RKO (cell line): ENCODE measurements at places on chromosomes 12 and 14.
A peak's percentile ranks its signal among the peaks of the same experiment; 100 is the strongest.

GRCh38 chr12:15320881-15321280 lies 1.4 kb upstream of the PTPRO start:
- no peak for DNase-seq

DNA sequence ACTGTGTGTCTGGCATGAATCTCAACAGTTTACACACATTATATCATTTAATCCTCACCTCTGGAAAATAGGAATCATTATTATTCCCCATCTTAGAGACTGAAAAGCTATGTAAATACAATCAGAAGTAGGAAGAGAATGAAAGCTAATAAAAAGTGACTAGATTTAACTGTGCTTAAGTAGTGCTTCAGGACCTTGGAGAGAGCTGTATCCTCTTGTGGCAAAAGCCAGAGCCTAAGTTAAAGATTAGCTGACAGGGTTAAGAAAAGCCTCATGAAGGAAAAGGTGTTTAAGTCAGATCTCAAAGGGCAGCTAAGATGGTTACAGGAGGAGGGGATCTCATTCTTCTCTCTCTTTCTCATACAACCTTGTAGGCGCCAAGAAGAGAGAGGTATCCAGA lies 65.3 kb upstream of the TMEM233 start:
- peak; percentile 53 for DNase-seq

GRCh38 chr12:130948751-130949150 lies 5.0 kb upstream of the ADGRD1 start:
- DNase-seq: no peak

GRCh38 chr14:76696791-76697190 lies 64.5 kb upstream of the VASH1 start:
- DNase-seq: no peak

GRCh38 chr12:65389436-65389835 lies 111.0 kb downstream of the MSRB3 start:
- no peak for DNase-seq

DNA sequence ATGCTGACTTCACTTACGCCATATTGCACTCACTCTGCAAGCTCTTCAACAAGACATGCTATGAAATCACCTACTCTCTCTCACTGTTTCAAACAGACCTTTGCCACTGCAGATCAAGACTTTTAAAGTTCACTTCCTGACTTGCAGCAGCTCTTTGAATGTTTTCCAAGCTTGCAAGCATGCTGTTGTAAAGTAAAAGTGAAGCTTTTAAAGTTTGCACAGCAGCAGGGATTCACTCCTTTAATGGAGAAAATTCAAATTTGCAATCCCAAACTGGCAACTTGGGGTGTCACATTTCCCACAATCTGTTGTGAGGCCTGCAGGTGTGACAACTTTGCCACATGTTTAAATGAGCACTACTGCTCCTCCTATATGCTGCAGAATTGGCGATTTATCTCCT lies 270.9 kb downstream of the ALX1 start:
- no peak for DNase-seq

DNA sequence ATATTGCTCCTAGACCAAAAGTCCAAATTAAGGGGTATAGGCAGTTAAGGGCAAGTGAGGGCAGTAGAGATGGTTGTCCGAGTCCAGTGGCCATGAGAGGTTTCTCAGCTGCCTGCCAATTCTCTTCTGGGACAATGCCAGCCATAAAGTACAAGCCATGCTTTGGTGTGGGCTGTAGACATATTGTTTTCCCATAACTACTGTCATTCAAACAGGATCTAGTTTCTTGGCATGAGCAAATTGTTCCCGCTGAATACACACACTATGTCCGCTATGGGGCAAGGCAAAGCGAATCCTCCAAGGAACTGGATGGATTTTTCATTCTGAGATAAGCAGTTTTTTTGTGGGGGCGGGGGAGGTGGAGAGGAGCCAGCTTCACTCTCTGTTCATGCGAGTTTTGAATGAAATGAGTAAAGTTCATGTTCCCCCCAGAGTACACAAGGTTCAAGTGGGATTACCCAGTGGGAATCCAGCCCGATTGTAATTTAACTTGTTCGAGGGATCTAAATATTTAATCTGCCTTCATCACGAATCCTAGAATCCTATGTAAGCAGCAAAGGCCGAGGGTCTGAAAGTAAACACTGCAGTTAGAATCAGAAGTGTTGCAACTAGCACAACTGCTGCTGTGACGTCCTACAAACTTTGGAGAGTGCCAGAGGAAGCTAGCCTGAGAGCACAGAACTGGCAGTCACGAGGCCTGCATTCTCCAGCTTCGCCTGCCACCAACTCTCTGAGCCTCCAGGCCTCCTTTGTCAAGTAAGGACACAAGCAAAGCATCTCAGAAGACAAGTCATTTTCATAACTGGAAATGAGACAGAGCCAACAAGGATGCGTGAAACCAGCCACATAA lies 137.0 kb downstream of the CRADD start:
- no peak for DNase-seq

GRCh38 chr14:61491224-61491623 lies 169.8 kb downstream of the PRKCH start:
- no peak for DNase-seq

- no peak for DNase-seq
These were observed 49.0 kb upstream of the DIO3 start for GRCh38 chr14:101512376-101512695.

DNA sequence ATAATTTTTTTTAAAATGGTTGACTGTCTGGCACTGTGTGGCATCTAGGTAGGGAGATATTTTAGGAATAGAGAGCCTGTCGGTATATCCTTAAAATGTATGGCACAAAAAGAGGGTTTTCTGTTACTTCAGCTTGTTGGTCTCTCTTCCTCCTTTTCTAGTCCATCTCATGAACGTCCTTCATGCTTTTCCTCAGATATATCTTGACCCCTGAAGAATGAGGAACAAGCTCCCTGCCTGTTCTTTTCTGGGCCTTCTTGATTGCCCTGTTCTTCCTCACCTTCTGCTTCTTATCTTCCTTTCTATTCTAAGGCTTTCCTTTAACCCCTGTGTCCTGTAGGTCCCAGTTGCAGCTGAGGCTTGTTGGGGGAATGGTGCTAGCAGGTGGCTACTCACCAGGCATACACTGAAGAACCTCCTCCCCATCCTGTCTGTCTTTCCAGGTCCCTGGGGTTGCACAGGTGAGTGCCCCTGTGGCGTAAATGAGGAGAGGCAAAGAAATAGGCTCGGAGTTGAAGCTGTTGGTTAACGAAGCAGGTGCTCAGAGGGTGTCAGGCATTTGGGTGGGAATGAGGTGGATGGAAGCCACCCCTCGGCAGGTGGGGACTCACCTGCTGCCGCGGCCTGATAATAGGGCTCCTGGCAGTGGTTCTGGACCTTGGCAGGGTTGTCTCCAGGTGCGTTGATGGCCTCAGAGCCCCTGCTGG lies 7.2 kb upstream of the C1R start:
- DNase-seq: no peak

DNA sequence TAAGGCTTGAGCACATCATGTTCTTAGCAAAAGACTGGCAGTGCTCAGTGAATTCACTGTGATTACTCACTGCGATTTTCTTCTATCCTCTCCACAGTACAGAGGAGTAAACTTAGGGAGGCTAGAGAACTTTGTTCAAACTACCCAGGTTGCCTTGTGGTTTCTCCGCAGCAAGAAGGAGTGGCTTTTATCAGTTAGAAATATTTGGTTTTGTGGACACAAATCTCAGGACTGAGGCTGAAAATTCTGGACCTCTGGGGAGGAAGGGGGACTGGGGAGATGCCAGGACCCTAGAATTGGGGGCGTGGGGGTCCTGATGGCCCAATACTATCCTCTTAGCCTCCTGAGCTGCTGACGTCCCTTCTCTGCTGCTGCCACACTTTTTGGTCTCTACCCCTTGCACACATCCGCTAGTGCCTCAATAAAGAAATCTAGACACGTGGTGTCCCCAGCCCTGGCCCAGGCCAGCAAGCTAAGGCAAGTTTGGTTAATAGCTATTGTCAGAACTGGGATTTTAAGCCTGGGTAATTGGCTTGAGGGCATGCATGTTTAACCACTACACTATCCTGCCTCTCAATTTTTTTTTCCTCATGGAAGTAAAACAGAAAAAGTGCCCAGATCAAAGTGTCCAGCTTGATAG lies 842 bp downstream of the OAS2 start:
- DNase-seq: no peak

GRCh38 chr12:54413284-54414190 lies 5.5 kb downstream of the ITGA5 start:
- DNase-seq: no peak

DNA sequence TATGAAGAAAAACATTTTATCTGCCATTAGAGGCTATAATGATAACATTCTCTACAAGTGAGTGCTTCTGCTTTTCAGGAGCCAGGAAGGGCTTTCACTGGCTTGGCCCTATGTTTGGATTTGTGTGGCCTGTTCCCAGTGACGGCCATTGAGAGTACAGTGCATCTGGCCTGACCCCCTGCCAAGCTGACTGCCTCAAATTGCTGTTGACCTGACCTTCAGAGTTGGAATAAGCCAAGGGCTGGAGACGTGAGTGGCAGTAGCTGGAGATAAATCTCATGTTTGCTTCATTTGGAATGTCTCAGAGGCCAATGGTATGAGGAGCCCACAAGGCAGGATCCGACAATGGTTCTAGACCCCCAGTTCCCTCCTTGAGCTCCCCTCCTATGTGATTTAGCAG lies 28.3 kb upstream of the PLEKHG7 start:
- DNase-seq: no peak

GRCh38 chr12:67669934-67670631 lies 21.5 kb downstream of the DYRK2 start:
- DNase-seq: no peak

- DNase-seq: no peak
These were observed 198.5 kb downstream of the PTPRO start for GRCh38 chr12:15520844-15521243.

GRCh38 chr12:9049520-9050133 lies 60.3 kb downstream of the KLRG1 start:
- DNase-seq: peak; percentile 72

DNA sequence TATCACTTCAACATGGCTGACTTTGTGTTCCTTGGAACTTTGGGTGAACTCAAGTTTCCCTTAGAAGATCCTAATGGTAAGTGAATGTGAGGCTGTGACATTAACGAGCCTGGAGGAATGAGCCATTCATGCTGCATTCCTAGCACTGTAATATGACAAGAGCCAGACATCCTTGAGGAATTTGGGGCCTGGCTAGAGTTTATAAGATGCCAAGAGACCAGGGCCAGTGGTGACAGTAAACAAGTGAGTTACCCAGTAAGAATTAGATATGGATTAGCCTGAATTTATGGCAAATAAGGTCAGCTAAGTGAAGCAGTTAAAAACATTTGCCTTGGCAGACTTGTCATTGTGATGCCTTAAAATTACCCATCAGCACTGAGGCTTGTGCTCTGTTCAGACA lies 232.4 kb downstream of the AKAP6 start:
- no peak for DNase-seq

GRCh38 chr12:75779891-75780496 lies 251.6 kb downstream of the PHLDA1 start:
- DNase-seq: no peak

GRCh38 chr12:638953-639557 lies 24.2 kb downstream of the NINJ2 start:
- no peak for DNase-seq

DNA sequence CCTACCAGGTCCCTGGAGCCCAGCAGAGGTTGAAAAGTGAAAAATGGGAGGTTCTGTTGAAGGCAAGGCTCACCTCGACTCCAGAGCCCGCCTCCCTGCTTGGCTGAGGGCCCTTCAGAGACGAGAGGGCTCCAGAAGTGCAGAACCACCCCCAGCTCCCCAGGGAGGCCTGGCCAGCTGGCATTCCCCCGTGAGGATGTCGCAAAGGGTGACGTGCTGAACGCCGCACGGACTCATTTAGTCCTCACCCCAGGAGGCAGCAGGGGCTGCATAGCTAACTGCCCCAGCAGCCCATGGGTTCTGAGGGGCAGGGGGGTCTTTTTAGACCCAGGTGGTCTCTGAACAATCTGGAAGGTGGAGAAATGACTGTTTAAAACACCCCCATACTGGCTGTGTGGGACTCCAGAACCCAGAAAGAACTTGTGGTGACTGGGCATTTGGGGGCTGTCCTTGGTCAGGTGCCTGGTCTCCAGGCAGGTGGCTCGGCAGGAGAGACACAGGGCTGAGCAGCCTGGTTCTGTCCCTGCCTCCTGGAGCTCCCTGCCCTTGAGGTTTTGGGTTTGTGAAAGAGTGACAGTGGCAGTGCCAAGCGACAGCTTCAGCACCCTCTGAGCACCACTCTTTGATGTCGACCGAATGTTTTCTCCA lies 32.0 kb downstream of the ANAPC7 start:
- no peak for DNase-seq

GRCh38 chr14:105456736-105457617 lies 17.6 kb upstream of the CRIP2 start:
- DNase-seq: no peak

GRCh38 chr12:75289753-75290152 lies 40.4 kb downstream of the CAPS2 start:
- peak; percentile 57 for DNase-seq

- no peak for DNase-seq
These were observed 10.6 kb upstream of the ART4 start for GRCh38 chr12:14853961-14854360.

DNA sequence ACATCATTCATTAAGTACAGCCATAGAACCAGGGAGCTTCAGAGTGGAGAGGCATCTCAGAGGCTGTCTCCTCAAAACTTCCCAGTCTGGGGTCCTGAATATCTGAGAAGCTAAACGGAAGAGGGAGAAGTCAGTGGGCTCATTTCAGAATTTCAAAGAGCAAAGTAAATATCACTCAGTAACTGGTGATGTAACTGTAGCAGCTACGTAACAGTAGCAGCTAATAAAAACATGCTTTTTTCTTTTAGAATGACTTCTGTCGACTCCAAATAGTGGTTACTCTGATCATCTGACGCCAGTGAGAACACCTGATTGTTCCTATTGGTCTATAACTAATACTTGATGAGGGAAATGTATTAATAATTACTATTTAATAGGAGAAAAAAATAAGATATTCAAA lies 383.3 kb downstream of the DPF3 start:
- DNase-seq: no peak

- DNase-seq: peak; percentile 38
These were observed 96.2 kb downstream of the CIT start for GRCh38 chr12:119780786-119781434.

- no peak for DNase-seq
These were observed 33.3 kb upstream of the GCH1 start for GRCh38 chr14:54935958-54936357.

DNA sequence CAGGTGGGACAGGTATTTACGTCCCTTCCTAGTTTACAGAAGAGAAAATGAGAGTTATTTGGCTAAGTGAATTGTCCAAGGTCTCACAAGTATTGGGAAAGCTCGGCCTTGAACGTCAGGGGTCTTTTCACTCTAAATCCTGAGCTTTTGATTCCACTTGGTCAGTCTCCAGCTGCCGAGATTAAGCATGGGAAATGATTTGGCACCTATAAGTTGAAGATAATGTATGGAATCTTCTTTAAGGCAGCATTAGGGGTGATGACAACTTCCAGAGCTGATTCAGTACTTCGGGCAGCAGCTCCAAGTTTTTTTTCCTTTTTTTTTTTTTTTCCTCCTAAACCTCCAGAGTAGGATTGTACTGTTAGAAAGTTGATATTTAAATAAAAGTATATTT lies 722 bp downstream of the FAM234B start:
- DNase-seq: no peak

- no peak for DNase-seq
These were observed 29.7 kb downstream of the ATF7IP start for GRCh38 chr12:14395074-14395778.

GRCh38 chr14:58171090-58171489 lies 19.1 kb upstream of the ARMH4 start:
- peak; percentile 96 for DNase-seq

- no peak for DNase-seq
These were observed 66.4 kb downstream of the TESC start for GRCh38 chr12:117032593-117033381.

GRCh38 chr12:122840580-122841513 lies 5.6 kb downstream of the HIP1R start:
- no peak for DNase-seq
